ENCODE measurements at places on chromosomes 3 and 15.

DNA sequence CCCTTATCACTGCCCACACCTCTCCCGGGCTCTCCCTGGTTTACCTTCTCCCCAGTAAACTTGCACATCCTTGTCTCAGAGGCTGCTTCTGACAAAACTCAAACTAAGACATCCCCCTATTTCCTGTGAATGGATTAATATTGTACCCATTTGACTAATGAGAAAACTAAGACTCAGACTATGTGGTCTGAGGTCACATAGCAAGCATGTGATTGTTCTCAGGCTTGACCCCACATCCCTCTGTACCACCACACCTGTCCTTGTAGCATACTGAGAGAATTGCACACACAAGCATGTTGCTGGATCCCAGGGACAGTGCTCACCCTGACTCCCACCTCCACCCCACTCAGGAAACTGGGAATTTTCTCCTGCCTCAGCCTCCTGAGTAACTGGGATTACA, 90.7 kb upstream of the HES1 start:
- DNase-seq = no peak

DNA sequence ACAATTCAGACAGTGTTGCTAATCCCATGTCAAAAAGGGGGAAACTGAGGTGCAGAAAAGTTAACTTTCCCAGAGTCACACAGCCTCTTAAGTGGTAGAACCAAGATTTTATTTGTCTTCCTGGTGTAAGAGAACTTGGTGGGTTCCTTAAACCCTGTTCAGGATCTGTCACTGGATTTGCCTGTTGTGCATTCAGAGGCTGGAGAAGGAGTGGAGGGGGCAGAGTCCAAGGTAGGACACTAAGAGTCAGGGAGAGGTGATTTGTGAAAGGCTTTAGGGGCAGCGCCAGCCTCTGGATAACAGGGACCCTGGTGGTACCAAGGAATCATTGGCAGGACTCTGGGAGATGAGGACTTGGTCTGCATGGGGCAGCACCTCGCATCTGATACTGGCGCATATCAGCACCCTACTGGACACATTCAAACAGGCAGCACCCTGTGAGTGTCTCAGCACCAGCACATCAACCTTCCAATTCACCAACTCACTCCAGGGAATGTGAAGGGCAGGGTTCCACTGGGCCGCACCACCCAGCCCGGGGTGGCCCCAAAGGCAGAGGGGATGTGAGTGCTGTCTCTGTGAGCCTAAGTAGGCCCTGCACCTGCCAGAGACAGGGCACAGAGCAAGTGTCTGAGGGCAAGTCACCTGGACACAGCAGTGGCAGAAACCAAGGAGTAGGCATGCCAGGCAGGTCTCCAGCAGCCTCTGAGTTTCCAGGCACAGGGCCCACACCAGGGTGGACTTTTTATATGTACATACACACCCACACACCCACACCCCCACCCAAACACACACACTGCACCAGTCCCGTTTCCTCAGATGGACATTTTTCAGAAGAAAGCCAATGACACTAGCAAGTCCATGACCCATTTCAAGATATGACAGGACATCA, 71.6 kb downstream of the LIPC start:
- DNase-seq = no peak

DNA sequence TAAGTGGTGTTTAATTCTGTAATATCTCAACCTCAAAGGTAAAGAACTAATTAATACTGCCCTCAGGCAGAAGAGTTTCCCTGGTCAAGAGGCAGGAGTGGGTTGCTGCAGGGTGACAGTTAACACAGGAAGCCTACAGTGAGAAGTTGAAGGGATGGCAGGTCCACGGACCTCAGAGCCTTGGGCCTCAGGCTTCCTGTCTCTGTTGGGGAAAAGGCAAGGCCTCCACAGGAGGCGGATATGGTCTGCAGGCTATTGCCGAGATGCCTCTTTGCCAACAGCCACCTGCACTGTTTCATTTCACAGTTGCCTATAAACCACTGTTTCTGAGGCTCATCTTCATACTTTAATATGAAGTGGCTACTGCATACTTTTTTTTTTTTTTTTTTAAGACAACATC, 33.3 kb upstream of the RPN1 start:
- DNase-seq = no peak

GRCh38 chr15:52112203-52112750, 298 bp downstream of the BCL2L10 start:
- DNase-seq = peak; percentile 71

GRCh38 chr3:97822359-97822775, 556 bp downstream of the CRYBG3 start:
- peak; percentile 51 for DNase-seq

GRCh38 chr3:156763931-156764720, 62.0 kb upstream of the LEKR1 start:
- no peak for DNase-seq

- DNase-seq = no peak
Measured at GRCh38 chr3:132638706-132639105, 20.9 kb downstream of the ACAD11 start.

- no peak for DNase-seq
Measured at GRCh38 chr15:39188930-39189329, 391.9 kb upstream of the THBS1 start.

DNA sequence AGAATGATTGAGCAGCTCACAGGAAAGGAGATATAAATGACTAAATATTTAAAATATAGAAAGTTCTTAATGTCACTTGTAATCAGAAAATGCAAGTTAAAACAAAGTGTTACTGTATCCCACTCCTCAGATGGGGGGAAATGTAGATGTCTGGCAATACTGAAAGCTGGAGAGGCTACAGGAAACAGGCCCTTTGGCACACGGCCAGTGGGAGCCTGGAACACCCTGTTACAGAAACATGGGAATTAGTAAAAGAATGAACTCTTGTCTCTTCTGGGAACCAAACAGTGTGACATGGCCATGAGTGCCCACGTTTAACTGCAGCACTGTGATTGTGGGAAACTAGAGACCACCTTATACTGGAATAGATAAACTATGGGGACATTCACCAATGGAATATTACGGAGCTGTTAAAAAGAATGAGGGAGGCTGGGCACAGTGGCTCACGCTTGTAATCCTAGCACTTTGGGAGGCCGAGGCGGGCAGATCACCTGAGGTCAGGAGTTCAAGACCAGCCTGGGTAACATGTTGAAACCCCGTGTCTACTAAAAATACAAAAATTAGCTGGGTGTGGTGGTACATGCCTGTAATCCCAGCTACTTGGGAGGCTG, 50.2 kb downstream of the CDCP1 start:
- DNase-seq = no peak

DNA sequence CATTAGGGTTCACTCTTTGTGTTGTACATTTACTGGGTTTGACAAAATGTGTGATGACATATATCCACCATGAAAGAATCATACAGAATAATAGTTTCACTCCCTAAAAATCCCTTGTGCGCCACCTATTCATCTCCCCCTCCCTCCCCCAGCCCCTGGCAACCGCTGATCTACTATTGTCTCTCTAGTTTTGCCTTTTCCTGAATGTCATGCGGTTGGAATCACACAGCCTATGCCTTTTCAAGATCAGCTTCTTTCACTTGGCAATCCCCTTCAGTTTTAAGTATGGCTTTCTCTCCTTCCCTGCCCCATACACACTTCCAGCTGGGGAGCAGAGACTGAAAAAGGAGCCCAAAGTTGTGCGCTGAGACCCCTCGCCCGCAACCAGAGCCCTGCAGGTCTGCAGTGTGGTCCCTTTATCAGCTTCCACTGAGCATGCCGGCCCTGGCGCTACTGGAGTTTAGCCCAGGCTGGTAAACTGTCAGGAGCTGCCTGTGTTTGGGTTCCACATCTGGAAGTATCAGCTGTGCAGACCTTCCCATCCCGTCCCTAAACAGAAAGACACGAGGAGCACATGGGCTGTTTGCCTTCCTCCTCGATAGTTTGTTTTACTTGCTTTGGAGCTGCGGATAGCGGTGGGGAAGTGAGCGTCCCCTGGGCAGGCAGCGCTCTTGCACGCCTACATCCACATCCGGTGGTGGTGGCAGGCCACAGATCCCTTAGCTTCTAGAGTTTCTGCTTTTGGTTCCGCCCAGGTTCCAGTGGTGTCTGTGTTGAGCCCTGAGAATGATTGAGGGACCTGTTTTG, 12.3 kb downstream of the BOC start:
- no peak for DNase-seq

GRCh38 chr3:169659096-169659819, 4.3 kb downstream of the MECOM start:
- no peak for DNase-seq

GRCh38 chr3:127776347-127776746, 46.0 kb downstream of the MGLL start:
- no peak for DNase-seq

DNA sequence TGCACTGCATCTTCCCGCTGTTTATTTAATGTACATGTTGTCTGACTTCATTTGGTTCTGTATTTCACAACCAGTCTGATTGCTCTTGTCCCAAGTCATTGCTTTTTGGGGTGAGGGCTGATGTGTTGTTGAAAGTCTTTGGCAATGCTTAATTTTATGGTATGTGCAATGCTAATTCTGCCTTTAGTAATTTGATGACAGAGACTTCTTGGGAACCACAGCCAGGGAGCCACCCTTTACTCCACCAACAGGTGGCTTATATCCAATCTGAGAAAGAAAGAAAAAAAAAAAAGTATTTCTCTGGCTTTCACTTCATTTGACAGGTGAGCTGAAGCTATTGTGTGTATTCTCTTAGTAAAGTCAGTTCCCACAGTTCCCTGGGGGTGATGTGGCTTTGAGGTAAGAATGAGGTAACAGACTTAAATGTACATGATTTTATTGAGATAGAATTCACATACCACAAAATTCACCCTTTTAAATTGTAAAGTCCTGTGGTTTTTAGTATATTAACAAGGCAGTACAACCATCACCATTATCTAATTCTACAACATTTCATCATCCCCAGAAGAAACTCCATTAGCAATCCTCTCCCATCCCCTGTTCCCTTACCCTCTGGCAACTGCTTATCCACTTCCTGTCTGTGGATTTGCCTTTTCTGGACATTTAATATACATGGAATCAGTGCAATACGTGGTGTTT, 97.3 kb downstream of the SLCO3A1 start:
- DNase-seq = no peak

DNA sequence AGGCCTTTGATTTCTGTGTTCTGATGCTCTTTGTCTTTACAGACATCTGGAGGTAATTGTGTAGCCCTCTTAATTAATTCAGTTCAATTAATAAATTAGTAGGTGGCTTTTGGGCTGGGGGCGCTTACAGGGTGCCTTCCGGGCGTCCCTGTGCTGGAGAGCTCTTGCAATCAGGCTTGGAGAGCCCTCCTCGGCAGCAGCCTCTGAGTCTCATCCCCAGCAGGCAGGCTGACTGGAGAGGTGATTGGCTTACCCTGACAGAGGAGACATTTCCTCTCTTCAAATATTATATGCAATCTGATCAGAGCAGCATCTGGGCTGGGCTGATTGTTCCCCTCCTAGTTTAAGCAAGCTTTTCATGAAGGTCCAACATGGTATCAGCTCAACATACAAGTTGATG, 250.7 kb downstream of the LPP start:
- no peak for DNase-seq

GRCh38 chr3:117719316-117719926, 1009.8 kb downstream of the TUSC7 start:
- no peak for DNase-seq

DNA sequence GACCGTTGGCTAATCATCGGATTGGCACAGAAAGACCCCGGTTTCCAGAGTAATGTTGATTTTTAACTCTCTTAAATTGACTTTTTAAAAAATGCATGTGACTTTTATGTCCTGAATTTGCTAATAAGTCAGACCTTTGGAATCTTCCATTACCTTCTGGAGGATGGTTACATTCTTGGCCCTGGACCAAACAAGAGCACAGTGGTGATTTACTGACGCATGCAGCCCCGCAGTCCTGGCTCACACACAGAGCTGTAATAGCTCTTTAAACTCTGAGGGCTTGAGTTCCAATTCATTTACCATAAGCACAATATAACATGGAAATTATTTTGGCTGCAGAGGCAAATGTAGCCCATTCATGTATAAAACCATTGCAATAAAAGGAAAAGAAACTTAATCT, 25.1 kb downstream of the SOX14 start:
- no peak for DNase-seq

GRCh38 chr15:43954181-43954621, 127.4 kb downstream of the WDR76 start:
- DNase-seq = no peak

DNA sequence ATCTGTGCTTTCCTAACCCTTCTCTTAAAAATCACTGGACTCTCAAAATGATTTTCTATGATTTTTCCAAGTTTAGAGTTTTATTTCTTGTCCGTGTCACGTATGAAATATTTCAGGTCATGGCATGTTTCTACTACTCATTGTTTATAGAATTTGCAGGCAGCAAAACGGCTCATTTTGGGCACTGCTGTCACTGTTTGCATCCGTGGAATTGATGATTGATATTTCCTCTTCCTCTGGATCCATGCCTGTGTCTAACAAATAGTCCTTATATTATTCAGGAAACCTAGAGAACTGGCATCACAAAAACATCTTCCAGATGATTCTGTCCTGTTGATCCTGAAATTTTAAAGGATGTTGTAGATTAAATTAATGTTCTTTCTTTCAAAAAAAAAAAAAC, 47.6 kb downstream of the LARS2 start:
- DNase-seq = no peak

GRCh38 chr15:99054025-99054387, 46.4 kb upstream of the PGPEP1L start:
- no peak for DNase-seq

GRCh38 chr15:39586387-39587095, 5.7 kb downstream of the THBS1 start:
- no peak for DNase-seq

- DNase-seq = peak; percentile 30
Measured at GRCh38 chr15:98177966-98178592, 217.6 kb downstream of the ARRDC4 start.

DNA sequence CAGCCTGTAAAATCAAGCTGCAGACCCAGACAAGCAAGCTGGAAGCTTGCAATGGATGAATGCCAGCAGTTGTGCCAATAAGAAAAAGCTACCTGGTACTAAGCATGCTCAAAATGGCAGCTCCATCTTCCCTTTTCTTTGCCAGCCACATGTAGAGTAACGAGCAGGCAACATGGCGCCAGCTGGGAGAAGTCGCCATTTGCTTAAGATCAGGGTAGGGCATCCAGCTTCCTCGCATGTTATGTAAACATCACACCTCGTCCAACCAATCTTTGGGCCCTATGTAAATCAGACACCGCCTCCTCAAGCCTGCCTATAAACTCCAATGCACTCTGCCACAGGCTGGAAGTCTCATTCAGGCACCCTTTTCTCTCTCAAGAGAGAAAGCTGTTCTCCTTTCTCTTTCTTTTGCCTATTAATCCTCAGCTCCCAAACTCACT, 973.9 kb downstream of the FHIT start:
- DNase-seq = no peak

GRCh38 chr3:189954733-189955665, 165.7 kb downstream of the P3H2 start:
- DNase-seq = no peak

All from activated T-cell treated with anti-CD3 and anti-CD28 coated beads, Interleukin-2, amount 50 U/mL, for 24 hours (primary cell).